ENCODE measurements at places on chromosomes 1 and 21.

GRCh38 chr1:113804421-113805255 lies 7.6 kb downstream of the RSBN1 start:
- peak; percentile 60 for DNase-seq

DNA sequence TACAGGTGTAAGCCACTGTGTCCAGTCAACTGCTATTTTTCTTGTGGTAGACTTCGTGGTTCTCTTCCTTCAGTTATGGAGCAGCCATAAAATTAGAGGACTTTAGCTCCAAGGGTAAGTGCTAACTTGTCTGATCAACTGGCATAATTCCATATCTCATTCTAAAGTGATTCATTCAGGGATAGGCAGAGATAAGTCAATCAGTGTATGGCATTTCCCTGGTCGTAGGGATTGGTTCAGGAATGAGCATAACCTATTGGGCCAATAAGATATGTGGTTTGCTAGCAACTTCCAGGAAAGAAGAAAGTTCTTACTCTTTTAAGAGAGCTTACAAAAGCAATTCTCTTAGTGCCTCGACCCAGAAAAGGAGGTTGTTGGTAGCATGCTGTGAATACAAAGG lies 4.7 kb upstream of the ZSWIM5 start:
- no peak for DNase-seq

DNA sequence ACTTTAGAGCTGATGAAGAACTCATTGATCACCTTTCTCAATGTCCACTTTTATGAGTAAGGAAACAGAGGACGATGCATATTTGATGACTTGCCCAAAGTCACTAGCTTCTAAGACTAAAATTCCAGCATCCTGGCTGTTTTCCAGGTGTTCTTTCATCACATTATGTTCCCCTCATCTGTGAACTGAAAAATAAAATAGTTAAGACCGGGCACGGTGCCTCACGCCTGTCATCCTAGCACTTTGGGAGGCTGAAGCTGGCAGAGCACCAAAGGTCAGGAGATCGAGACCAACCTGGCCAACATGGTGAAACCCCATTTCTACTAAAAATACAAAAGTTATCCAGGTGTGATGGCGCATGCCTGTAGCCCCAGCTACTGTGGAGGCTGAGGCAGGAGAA lies 297.5 kb downstream of the DUSP10 start:
- DNase-seq, result no peak

DNA sequence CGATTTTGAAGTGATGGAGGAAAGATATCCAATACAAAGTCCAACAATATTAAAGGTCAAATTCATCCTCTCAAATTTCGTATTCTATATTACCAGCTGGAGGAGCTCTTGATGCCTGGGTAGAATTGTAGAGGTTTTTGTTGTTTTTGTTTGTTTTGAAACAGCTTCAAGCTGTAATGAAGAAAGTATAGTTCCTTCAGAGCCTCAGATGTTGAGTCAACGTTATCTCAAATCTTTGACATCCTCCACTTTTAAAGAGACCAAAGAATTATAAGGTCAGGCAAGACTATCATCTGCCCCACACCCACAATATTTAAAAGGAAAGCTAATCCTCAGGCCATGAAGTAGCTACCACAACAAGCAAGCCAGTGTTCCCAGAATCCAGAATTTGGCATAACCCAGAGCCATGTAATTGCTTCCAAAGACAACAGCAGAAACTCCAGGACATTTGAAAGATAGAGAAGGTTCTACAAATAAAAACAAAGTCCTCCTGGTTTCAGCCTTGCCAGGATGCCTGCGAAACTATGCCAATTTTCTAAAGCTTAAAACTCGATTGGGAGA lies 24.9 kb downstream of the VAV3 start:
- DNase-seq, result no peak

GRCh38 chr1:211932933-211933254 lies 102.3 kb upstream of the LPGAT1 start:
- no peak for DNase-seq

- no peak for DNase-seq
These were observed 4.8 kb upstream of the AMPD1 start for GRCh38 chr1:114700036-114700600.

DNA sequence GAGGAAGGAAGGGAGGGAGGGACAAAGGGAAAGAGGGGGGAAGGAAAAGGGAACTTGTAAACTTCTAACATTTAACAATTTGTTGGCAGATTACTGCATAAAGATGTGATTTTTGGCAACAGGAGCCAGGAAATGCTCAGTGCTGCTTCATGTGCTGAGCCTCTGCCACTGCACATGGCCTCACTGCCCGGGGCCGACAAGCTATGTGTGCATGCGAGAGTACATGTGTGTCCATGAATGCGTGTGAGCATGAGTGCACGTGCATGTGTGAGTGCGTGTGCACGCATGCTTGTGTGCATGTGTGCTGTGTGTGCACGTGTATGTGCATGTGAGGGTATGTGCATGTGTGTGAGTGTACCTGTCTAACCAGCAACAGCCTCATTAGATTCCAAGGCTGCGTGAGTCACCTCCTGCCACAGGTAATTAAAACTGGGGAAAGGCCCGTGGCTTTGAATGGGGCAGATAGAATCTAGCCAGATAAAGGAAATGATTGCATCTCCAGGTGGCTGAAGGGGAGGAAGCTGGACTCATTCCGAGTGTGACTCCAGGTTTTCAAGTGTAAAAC lies 41.4 kb upstream of the TSPEAR start:
- DNase-seq, result peak; percentile 40

DNA sequence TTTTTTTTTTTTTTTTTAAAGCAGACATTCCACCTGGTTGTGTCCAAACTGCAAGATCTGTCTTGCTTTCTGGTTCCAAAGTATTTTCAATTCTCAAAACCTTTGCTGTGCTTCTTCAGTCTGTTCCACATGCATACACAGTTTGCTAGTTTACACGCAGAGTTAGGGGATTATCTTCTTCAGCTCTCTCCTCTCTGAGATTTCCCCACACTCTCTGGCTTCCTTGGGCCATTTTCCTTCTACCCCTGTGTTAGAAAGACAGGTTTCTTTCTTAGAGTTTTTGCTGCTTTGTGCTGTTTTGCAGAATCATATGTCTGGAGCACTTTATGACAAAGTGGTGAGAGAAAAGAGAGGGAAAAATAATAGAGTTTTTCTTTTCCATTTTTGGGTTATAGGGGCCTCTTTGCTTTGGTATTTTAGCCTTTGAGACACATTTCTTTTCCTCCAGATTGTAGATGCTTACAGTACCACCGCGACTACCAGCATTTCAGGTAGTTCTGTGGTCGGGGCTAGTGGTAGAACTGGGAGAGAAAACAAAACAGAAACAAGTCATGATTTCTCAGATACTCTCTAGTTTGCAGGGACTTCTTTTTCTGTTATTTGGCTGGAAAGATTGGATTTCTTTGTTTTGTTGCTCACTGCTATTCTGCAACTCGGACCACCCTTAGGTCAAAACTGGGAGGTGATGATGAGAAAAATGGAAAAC lies 66.3 kb downstream of the RABGAP1L start:
- DNase-seq, result no peak

DNA sequence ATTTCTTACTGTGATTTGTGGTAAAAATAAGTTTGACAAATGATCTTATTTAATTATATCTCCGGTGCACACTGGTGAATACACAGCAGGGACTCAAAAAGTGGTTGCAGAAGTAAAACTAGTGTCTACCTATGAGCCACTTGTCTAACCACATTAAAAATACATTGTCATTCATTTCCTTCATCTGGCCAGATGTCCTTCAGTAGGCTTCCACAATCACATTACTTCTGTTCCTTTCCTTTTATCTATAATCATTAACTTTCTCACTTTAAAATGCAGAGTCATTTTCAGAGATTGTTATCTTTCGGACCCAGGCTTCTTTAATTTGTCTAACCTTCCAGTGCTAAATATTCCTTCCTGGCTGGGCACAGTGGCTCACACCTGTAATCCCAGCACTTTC lies 3.0 kb downstream of the RBBP5 start:
- DNase-seq, result no peak

DNA sequence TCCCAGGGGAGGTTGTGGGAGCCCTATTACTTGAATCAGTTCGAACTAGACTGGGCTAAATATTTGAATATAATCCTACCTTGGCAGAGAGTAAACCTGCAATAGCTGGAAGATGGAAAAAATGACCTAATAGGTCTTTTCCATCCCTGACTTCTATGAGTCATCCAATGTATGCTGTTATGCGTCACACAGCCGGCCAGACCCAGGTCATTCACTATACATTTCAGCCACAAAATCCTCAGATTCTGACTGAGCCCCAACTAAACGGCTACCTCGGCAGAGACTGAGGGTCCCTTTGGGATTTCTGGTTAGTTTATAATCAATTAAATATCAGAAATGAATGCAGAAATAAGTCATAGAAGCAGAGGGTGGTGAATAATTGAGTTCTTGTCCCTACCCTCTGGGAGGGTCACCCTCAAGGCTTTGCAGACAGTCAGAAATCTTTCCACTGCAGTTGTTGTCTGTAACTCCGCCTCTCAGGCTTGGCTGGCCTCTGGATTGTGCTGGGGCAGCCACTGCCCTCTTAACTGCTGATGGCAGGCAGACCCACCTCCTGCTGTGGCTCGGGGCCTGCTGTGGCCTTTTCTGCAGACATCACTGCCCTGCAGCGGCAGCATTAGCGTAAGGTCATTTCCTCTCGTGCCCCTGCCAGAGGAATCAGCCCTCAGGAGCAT lies 240.5 kb downstream of the TGFB2 start:
- DNase-seq, result peak; percentile 71

DNA sequence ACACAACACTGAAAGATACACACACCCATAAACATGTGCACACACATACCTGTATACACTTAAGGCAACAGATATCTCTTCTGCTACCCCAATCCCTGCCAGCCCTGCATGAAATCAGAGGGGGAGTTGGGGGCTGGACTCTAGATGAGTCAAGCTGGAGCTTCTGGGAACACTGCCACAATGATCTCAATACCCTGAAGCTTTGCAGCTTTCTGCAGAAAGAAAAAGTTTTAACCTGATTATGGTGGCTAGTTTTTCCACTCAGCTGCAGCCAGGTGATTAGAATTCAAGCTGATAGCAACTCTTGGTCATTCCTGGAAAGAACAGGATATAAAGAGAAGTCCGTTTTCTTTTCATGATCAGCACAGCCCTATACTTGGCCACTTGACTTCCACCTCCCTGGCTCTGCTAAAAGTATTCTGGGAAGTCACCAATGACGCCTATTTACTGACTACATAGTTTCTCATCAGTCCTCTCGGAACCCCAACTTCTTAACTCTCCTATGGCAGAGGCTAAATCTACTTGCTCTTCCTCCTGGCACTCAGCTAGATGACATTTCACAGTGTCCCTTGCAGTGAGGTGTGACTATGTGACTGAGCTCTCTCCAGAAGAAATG lies 20.7 kb upstream of the DNASE2B start:
- DNase-seq, result peak; percentile 24

- no peak for DNase-seq
These were observed 2.0 kb downstream of the LORICRIN start for GRCh38 chr1:153261281-153262069.

GRCh38 chr1:25856856-25857255 lies 2.4 kb downstream of the AUNIP start:
- DNase-seq, result no peak

DNA sequence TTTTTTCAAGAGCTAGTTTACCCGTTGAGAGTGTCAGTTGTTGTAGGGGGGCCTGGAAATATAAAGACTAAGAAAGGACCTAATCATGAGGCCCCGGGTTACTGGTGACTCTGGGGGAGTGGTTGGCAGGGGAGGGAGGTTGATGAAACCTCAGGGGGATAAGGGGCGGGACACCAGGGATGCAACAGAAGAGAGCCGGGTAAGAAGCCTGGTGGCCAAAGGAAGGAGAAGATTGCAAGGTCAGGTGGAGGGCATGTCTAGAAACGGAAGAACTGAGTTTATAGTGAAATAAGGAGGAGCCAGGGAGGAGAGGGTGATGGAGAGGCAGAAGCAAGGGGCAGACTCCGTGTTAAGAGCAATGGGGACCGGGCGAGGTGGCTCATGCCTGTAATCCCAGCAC lies 12.5 kb upstream of the SPOCD1 start:
- DNase-seq, result no peak

GRCh38 chr1:85406081-85406480 lies 58.9 kb downstream of the DDAH1 start:
- no peak for DNase-seq

Measured in hepatocyte (in vitro differentiated cells).